ENCODE measurements at places on chromosomes 5 and 9.

- no peak for DNase-seq
Observed at GRCh38 chr5:137507150-137507549, 8.0 kb upstream of the SPOCK1 start.

DNA sequence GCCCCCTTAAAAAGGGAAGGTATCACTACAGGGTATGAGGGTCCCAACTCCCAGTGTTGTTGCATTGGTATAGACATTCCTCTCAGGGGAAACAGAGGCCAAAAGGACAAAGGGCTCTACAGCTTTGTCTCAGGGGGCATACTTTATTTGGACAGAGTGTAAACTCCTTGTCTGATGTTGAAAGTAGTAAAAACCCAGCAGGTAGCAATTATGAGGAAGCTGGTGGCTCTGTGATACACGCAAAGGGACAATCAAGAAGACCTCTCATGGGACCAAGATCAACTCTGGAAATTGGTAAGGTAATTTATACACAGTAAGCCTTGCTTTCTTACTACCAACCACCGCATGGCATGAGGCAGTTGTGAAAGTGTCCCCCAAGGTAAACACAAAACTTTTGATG lies 764.6 kb downstream of the CDH12 start:
- no peak for DNase-seq

GRCh38 chr9:84435902-84436301 lies 95.3 kb upstream of the SLC28A3 start:
- no peak for DNase-seq

GRCh38 chr5:33235824-33236223 lies 204.9 kb upstream of the TARS1 start:
- no peak for DNase-seq

DNA sequence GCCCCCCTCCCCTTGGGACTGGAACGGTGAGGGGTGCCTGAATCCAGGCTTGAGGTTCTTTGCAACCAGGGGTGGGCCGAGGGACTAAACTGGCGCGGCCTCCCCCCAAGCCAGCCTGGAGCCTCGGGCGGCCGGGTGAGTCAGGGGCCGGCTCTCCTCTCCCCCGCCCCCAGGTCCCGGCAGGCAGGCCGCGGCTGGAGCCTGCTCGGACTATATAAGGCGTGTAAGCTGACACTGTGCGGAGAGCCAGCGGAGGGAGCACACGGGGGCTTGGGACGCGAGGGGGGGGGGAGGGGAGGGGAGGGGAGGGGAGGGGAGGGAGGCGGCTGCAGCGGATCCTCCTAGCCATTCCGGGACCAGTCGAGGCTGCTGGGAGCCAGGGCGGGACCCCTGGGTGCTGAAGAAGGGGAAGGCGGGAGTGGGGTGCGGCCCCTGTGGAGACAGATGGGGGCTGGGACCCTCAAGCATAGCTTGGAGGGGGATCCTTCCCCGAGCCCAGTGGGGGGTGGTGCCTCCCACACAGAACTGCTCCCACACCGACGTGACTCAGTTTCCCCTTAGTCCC lies 595 bp downstream of the PDLIM7 start:
- DNase-seq, result no peak

DNA sequence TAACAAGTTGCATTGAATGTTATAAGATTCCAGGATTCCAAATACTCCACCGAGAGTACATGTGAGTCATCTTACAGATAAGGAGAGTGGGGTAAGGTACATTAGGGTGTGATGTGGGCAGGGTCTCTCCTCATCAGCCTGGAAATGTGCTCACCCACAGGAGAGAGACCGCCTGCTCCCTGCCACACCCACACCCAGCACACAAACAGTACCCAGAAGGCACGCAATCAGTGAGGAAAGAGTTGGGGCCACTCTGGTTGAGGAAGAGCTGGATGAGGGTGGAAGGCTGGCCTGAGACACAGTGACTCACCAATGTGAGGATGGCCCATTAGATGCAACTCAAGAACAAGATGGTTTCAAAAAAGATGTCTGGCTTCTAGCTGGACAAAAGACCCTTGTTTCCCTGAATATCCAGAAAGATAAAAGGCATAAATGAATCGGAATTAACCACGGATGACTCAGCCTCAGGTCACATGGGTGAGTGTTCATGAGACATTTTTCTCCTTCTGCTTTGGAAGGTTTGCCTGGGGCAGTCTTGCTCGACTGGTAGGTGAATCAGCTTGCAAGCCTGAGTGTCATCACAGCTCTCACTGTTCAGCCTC lies 51.1 kb upstream of the LHFPL2 start:
- no peak for DNase-seq

DNA sequence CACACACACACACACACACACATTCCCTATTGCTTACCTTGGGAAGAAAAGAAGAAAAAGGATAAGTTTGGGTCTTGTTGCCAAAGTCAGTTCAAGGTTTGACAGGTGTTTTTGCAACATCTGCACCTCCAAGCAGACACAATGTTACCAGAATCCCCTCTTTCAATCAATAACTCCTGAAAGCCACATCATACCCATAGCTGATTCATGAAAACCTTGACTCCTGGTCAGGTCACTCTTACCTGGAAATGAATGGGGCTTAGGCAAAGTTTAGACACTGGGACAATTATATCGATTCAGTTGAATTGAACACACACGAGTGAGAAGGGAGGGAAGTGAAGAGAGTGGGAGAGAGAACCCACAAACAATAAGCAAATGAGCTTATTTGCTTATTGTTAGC lies 27.0 kb downstream of the IL9 start:
- DNase-seq, result no peak

- no peak for DNase-seq
Observed at GRCh38 chr5:168244838-168245559, 46.4 kb upstream of the WWC1 start.

DNA sequence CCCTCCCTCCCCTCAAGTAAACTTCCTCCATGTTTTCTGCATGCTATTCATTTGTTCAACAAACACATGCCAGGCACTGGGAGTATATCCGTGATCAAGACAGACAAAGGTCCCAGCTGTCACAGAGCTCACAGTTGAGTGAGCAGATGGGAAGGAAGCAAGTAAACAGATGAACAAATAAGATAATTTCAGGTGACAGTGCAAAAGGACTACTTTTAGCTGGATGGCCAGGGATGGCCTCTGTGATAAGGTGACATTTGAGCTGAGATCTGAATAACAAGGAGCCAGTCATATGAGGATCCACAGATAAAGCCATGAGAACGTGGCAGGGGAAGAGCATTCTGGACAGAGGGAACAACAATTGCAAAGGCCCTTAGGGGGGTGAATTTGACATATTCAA lies 121.7 kb upstream of the RAD23B start:
- no peak for DNase-seq

DNA sequence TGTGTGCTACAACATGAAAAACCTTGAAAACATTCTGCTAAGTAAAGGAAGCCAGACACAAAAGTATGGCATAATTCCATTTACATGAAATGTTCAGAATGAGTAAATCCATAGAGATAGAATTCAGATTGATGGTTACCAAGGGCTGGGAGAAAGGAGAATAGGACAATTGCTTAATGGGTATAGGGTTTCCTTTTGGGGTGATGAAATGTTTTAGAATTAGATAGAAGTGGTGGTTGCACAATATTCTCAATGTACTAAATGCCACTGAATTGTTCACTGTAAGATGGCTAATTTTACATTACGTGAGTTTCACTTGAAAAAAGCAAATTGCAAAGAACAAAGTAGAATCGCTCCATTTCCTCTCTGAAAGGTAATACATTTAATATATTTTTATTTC lies 43.0 kb upstream of the GAS1 start:
- no peak for DNase-seq
